ENCODE measurements at places on chromosomes 16 and 17.

DNA sequence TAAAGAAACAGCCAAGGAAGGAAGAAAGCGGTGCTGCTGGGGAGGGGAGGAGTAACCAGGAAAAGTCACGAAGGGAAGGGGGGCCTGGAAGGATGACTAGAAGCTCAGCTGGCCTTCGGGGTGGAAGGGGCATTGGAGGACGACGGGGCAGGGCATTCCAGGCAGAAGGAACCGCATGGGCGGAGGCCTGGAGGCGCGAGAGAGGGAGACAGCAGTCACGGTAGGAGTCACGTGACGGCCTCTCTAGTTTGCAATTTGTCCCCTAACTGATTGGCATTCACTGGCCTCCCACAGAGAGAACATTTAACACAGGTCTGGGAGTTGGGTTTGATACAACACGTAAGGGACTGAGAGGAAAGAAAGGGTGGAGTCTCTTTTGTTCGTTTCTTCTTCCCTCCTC lies 63.9 kb downstream of the RTN4RL1 start:
- no peak for DNase-seq

GRCh38 chr17:44334727-44335126 lies 10.1 kb upstream of the SLC25A39 start:
- no peak for DNase-seq

DNA sequence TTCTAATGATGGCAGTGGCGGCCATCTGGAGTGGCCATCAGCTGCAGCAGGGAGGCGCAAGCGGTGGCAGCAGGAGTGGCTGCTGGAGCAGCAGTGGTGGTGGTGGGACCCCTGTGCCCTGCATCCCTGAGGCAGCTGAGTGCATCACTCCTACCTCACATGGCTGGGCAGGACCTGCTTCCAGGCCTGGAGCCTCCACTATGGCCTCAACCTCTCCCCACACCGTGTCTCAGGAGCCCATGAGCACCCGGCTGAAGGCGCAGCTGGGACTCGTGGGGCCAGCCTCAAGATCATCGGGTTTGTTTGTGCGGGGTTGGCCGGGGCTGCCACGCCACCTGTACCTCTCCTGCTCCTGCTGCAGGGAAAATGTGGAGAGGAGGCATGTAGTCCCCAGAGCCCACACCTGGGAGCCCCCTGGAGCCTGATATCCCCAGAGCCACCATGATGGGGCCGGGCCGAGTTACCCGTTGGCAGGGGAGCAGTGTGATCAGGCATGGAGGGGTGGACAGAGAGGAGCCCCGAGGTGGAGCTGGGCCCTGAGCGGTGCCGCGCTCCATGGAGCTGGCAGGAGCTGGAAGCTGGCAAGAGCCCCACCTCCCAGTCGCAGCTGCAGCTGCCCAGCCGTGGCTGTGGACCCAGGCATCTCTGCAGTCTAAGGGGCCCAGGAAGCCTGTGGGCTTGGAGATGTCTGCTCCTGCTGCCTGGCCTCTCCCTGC lies 16.7 kb downstream of the RHOT1 start:
- DNase-seq: peak; percentile 15

DNA sequence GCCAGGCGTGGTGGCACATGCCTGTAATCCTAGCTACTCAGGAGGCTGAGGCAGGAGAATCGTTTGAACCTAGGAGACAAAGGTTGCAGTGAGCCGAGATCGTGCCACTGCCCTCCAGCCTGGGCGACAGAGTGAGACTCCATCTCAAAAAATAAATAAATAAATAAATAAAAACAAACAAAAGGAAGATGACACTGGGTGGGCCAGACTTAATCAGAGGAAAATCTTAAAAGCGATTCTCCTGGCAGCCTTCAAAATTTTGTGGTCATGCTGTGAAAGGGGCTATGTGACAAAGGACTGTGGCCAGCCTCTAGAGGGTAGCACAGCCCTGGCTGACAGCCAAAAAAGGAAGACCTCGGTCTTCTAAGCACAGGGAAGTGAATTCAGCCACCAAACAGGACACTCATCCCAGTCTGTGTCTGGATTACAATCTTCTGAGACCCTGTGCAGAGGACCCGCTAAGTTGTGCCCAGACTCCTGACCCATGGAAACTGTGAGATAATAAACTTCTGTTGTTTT lies 391.1 kb downstream of the CNTNAP4 start:
- DNase-seq: no peak

DNA sequence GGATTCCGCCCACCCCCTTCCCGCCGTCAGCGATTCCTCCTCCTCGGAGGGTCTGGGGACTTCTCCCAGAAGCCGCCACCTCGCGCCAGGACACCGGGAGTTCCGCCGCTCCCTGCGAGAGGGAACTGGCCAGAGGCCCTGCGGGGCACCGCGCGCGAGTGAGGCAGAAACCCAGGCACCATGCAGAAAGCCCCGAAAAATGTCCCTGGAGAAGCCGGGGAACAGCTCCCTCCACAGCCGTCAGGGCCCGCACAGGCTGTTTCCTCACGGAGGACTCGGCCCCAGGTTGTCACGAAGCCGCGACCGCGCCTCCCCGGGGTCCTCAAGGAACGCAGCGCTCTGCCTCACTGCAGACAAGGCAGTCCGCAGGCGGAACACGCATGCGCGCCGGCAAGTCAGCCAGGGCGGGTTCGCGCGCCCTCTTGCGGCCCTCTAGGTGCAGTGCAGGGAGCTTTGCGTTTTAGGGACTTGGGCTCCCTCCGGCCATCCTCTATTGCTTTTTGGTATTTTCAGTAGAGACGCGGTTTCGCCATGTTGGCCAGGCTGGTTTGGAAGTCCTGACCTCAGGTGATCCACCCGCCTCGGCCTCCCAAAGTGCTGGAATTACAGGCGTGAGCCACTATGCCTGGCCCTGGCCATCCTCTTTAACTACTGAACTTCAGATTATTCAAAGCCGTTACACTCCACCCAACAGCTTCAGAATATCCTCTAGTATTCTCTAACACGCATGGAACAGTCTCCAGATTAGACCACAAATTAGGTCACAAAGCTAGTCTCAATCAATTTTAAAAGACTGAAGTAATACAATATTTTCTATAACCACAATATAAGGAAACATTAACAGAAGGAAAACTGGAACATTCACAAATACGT lies 20.3 kb upstream of the ZNF287 start:
- peak; percentile 84 for DNase-seq
